NCI-H1092 treated with DMSO at 0.1 percent for 48 hours (cell line): ENCODE measurements at places on chromosomes 7 and 10.

DNA sequence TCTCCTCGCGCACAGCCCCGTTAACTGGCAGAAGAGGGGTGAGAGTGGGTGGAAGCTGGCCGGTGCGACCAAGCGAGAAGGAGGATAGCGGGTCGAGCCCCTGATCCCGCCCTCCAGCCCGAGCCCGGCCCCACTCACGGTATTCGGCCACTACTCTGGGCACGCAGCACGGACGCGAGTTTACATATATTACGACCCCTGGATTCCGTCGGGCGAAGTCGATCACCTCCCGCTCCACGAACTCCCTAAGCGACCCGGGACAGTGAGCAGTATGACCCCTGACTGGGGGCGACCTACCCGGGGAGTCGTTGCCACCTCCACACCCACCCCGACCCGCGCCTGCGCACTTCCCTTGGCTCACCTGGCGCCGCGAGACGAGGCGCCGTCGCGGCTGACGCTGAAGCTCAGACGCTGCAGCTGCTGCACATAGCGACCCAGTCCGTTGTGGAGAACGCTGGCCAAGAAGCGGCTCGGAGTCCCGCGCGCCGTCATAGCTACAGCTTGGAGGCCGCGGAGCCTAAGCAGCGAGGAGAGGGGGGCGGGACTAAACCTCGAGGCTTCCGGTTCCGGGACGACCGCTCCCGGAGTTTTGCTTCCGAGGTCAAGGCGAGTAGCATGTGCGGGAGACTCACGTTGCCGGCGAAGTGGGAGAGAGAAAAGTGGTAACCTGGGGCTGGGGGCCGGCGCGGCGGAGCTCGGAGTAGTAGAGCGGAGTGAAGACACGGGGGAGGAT is at the start of the genes MRPL43 and TWNK:
MRPL43 (minus strand) TSS at position 546 of the 733 bp plus-strand sequence; CDS start at position 492, 54 bp downstream.
TWNK (plus strand) TSS at position 592 of the 733 bp plus-strand sequence. CDS start 668 bp downstream, outside the sequence.
- DNase-seq: peak; percentile 36

- no peak for DNase-seq
Measured at GRCh38 chr7:41038211-41038610, 664.7 kb downstream of the INHBA start.

GRCh38 chr10:116056445-116057293 is 216.3 kb downstream of the GFRA1 start:
- DNase-seq: no peak

DNA sequence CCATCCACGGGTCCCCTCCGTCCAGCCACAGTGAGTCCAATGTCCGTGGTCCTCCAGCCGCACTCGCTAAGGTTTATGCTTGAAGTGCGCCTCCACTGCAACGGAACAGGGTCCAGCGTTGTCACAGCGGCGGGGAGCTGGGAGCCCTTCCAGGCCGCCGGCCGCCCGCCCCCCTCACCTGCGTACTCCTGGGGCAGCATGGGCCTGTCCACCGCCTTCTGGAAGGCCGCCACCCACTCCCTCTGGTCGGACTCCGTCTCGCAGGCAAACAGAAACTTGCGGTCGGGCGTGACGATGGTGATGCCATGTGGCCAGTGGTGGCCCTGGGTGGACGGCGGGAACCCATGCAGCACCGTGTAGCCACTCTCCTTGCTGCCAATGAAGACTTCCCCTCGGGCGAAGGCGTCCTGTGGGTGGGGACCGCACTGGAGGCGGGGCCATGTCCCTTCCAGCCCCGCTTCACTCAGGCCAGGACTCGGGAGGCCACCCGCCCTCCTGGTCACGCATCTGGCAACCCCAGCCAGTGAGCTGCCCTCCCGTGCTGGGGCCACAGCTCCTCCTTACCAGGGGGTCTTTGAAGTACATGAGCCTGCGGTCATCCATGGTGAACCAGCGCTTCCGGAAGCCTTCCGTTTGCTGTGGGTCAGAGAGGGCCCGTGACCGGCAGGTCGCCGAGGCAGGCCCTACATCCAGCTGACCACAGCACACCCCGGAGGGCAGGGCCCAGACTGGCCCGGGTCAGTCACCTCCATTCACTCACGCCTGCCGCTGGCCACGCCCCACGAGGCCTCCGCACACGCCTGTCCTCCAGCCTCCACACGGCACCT is 22.7 kb downstream of the GET4 start:
- DNase-seq: no peak

DNA sequence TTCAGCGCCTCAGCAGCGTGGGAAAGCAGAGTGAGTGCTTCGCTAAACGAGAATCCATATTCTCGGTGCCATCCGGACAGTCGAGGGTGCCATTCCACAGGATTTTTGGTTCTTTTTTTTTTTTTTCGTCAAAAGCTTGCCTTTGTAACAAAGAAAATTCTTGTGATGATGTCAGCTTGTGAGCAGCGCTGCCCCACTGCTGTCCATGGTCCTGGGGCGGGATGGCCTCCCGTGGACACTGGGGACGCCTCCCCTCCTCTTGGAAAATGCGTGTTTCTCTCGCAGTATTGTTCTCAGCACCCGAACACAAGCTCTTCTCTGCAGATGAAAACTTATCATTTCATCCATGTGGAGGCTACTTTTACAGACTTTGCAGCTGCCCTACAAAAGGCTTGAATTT is 477.4 kb downstream of the TCERG1L start:
- no peak for DNase-seq

DNA sequence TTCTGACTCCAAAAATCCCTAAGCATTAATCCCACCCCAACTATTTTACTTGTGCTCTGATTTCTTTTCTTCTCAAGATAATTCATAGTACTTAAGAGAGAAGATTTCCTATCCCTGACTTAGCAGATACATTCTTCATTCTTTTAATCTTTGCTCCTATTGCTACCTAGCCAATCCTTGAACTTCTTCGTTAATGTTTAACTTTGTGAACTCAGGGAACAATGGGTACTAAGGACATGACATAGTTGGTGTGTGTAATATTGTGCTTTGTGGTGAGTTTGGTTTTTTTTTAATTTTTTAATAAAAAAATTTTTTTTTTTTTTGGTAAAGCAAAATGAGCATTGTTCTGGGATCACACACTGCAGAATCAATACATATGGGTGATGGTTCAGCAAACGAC is 166.2 kb downstream of the CHCHD3 start:
- DNase-seq: no peak

DNA sequence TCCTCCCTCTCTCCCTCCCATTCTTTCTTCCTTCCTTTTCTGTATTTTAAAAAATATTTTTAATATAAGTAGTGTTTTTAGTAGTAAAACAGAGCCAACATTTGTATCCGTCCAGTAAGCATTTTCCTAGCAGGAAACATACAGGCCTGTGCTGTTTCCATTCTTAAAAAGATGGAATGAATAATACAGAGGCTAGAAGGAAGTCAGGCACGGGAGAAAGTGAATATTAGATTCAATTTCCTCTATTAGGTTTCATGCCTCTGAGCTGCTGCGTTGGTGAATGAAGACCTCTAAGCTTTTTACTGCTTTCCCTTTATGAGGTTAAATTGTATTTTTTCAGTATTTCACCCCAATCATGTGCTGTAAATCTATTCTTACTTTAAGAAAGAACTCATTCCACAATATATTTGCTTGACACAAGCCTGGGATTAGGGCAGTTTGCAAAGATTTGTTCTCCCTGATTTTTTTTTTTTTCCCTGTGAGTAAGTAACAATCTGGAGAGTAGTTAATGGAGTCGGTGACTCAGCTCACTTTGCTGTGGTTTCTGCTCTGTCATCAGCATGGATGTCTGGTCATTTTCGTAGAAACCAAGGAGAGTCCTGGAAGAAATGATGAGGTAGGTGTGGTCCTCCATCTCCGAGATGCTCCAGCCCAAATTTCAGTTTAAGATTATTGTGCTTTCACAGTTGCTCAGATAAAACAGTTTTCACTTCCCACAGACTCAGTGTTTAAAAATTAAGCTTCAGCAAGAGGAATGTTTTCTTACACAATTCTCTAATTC is 76.1 kb upstream of the PITRM1 start:
- no peak for DNase-seq

DNA sequence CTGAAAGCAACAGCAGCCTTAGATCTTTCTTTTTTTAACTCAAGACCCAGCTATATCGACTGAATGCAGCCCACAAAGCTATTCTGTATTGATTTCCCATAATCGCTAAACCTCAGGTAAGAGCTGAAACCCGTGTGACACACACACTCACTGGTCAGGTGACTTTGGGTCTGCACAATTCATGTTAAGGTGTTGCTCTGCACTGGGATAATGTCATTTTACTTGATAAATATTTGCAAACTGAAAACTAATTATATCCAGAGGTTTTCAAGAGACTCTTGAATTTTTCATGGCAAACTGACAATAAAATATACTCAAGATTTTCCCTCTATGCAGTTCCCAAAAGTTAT is 33.1 kb downstream of the SCRN1 start:
- DNase-seq: no peak

- no peak for DNase-seq
Measured at GRCh38 chr7:16916105-16916639, 34.4 kb upstream of the AGR3 start.

DNA sequence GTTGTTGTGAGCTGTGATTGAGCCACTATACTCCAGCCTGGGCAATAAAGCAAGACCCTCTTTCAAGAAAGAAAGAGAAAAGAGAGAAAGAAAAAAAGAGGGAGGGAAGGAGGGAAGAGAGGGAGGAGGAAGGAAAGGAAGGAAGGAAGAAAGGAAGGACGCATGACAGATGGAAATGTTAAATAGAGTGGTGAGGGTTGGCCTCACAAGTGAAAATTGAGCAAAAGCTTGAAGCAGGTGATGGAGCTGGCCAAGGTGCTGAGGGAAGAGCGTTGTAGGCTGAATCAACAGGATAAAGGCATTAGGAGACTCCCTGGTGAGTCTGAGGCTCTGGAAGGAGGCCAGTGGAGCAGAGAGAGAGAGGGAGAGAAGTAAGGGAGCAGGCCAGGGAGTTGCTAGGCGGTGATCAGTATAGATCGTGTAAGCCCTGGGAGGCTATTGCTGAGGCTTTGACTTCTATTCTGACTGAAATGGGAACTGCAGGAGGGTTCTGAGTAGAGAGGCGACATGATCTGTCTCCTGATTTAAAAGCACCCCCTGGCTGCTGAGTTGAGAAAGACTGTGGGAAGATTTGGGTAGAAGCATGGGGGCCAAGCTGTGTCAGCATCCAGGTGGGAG is 26.5 kb upstream of the TMEM248 start:
- no peak for DNase-seq

- peak; percentile 88 for DNase-seq
Measured at GRCh38 chr10:79178614-79179163, 109.9 kb downstream of the ZMIZ1 start.

GRCh38 chr7:51680594-51681399 is 364.2 kb upstream of the COBL start:
- no peak for DNase-seq

DNA sequence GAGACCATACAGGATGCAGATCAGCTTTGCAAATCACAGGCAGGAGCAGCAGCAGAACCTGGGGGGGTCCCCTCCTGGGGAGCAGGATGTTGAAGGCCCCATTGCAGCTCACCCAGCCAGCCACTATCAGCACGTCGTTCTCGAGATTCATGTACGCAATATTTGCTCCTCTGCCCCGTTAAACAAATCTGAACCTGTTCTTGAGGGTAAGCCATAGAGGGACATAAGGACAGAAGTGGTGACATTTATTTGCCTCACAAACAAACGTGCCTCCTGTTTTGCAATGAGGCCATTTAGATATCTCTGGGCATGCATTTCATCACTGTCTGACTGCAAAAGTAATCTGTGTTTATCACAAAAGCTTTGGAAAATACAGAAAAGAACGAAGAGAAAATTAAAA is 87.3 kb upstream of the BAIAP2L1 start:
- no peak for DNase-seq

DNA sequence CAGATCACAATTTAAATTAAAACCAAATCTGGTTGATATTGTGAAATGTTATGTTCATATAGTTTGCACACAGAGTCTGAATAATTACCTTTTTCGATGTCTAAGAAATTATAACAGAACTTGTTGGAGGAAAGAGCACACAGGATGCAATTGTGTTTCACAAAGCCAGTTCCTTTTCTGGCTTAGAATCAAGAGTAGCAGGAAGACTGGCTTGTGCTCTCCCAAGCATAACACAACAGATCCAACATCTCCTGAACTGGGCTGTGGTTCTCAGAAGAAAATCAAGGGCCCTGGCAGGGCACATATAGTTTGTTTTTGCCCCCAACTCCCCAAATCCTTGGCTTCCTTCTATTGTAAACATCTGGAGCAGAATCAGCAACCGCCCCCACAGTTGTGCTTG is 62.7 kb downstream of the LRRC4 start:
- no peak for DNase-seq

- no peak for DNase-seq
Measured at GRCh38 chr7:16951483-16952080, 69.8 kb upstream of the AGR3 start.

GRCh38 chr7:85890244-85890811 is 703.5 kb upstream of the SEMA3D start:
- peak; percentile 63 for DNase-seq

- DNase-seq: no peak
Measured at GRCh38 chr7:55118426-55118825, 99.6 kb downstream of the EGFR start.

DNA sequence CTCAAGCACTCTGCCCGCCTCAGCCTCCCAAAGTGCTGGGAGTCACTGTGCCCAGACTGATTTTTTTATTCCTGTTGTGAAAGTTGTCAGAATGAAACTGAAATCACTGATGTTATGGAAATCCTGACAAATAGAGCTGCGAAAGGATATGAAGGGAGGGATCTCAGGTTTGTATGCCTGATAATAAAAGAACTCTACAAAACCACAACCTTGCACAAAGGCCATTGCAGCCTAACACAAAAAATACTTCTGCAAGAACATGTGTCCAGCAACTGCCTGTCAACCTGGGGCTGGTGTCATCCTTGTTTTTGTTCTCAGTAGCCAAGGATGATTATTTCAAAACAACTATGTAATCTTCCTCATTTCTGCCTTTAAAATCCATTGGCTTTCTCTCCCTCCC is 126.1 kb downstream of the NEBL start:
- DNase-seq: no peak

DNA sequence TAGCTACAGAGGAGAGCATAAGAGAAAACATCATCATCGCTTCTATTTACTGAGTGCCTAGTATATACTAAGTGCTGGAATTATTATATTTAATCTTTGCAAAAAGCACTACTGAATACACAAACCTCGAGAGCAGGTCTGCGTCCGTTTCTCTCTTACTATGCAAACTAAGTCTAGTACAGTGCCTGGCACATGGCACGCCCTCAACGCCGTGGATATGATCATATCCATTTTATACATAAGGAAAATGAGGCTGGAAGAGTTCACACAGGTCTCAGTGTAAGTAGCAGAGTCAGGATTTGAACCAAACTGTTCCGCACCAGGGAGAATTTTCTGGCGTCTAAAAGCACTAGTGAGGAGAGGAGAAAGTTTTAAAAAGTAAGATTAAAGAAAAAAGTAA is 17.6 kb downstream of the MXI1 start:
- DNase-seq: no peak
